ENCODE measurements at places on chromosomes 5 and 9. TPM values are rescaled to one million over a fixed set of nuclear protein-coding genes. Genes with fewer than 3 reads are reported as not detected.

The SLC4A9 gene
- polyA plus RNA-seq: 0.14 TPM

The ZNF366 gene
- not detected for polyA plus RNA-seq

The LTC4S gene
- polyA plus RNA-seq: 0.30 TPM

The NR2F1-AS1 gene
- polyA plus RNA-seq: 0.33 TPM

The TAS2R1 gene
- not detected for polyA plus RNA-seq

The C5orf52 gene
- not detected for polyA plus RNA-seq

The CDC25C gene
- 4.7 TPM for polyA plus RNA-seq

The CDC23 gene
- 26.4 TPM for polyA plus RNA-seq

The SARDH gene
- polyA plus RNA-seq: 0.03 TPM

The WDR38 gene
- polyA plus RNA-seq: not detected

The IER5L gene
- 2.1 TPM for polyA plus RNA-seq

The KCNV2 gene
- not detected for polyA plus RNA-seq

The CA9 gene
- 9.5 TPM for polyA plus RNA-seq

The SIT1 gene
- polyA plus RNA-seq: not detected

The OBP2B gene
- polyA plus RNA-seq: not detected

The SPINK5 gene
- 16.6 TPM for polyA plus RNA-seq

The ZFP37 gene
- 0.72 TPM for polyA plus RNA-seq

The HAVCR1 gene
- polyA plus RNA-seq: not detected

The IRX4 gene
- polyA plus RNA-seq: 14.6 TPM

The VCAN gene
- 2.2 TPM for polyA plus RNA-seq

The NR5A1 gene
- polyA plus RNA-seq: not detected

The BHMT gene
- not detected for polyA plus RNA-seq

The SCGB3A1 gene
- polyA plus RNA-seq: not detected

All from keratinocyte (primary cell).